Ureter (tissue), 1 donor: ENCODE measurements at places on chromosomes 12 and 14.

GRCh38 chr12:105888696-105889095 lies 250.1 kb downstream of the NUAK1 start:
- DNase-seq: no peak

- no peak for DNase-seq
Measured at GRCh38 chr12:85814071-85814470, 22.1 kb downstream of the RASSF9 start.

DNA sequence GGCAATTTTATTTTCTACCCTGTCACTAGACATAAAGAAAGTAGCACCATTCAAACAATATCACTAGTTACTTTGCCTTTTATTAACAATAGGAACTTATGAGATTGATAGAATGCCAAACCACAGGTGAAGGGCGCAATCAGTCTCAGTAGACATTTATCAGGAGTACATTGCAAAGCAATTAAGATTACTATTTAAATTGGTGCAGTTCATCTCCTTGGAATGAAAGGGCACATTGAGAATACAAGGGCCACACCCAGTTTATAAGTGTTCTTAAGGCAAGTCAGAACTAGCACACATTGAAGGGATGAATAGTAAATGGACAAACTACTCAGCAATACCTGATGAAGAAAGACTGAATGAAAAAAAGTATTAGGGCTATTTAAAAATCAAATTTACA lies 601.4 kb downstream of the C12orf50 start:
- DNase-seq: no peak

GRCh38 chr12:54026640-54027441 lies 1.4 kb upstream of the HOXC6 start:
- no peak for DNase-seq

- DNase-seq: no peak
Measured at GRCh38 chr12:68207276-68207675, 18.3 kb downstream of the IL26 start.

DNA sequence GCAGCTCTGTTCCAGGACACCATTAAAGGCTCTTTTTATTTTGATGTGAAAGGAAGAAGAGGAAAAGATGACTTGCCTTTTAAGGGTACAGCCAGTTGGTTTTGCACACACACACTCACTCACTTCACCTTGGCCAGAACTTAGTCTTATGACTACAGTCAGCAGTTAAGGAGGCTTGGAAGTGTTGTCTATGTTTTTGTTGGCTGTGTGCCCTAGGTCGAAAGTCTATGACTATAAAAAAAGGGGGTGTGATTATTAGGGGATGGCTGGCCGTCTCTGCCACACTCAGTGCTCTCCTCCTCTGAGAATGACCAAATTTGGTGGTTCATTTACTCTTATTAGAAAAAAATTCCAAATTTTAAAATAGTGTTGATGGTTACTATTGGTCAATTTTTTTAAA lies 139.5 kb upstream of the OTX2 start:
- DNase-seq: no peak

GRCh38 chr14:81311778-81312177 lies 88.3 kb downstream of the STON2 start:
- no peak for DNase-seq

DNA sequence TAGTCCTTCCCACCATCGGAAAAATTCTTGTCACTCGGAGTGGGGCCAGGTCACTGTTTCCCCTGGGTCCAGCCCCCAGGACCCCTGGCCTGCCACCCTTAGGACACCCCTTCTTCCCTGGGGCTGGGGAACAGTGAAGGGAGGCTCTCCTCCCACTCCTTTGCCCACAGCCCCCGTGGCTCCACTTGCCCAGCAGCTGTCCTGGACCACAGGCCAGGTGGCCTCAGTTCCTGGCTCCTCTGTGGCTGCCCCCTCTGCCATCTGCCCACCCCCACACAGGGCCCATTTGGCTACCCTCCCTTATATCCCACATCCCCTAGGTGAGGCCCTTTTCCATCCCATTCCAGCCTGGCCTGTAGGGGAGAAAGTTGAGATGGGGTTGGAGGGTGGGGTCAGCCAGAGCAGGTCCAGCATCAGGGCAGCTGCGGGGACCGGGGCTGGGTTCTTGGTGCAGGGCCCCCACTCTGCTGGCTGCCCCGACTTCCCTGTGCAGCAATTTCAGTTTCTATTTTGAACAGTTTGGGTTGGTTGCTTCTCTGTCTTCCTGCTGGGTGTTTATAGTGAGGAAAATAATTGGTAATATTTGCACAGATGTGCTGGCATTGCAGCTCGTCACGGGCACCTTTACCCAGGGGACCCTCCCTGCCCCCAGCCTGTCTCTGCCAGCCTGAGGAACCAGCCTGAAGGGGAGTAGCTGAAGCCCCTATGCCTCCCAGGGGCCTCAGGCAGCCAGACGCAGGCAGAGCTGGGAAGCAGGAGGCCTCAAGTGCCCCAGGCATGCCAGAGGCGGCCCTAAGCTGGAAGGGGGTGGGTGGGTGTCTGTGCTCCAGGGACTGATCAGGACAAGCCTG lies 23.4 kb downstream of the SYNDIG1L start:
- DNase-seq: no peak

DNA sequence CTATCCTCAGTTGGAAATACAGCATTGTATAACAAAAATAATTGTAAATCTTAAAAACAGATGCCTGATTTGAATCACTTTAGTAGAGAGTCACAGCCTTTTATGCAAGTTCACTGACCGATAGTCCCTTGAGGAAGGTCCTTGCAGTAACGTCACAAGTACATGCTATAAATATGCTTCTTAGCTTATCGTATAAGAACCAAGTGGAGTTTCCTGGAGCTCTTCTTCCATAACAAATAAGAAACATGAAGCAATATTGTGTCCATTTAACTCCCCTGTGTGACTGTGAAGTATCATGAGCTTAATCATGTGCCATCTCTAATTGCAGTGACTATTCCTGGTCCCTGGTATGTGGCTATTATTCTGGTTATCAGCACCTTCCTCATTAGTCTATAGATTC lies 107.9 kb downstream of the SLC38A4 start:
- no peak for DNase-seq

DNA sequence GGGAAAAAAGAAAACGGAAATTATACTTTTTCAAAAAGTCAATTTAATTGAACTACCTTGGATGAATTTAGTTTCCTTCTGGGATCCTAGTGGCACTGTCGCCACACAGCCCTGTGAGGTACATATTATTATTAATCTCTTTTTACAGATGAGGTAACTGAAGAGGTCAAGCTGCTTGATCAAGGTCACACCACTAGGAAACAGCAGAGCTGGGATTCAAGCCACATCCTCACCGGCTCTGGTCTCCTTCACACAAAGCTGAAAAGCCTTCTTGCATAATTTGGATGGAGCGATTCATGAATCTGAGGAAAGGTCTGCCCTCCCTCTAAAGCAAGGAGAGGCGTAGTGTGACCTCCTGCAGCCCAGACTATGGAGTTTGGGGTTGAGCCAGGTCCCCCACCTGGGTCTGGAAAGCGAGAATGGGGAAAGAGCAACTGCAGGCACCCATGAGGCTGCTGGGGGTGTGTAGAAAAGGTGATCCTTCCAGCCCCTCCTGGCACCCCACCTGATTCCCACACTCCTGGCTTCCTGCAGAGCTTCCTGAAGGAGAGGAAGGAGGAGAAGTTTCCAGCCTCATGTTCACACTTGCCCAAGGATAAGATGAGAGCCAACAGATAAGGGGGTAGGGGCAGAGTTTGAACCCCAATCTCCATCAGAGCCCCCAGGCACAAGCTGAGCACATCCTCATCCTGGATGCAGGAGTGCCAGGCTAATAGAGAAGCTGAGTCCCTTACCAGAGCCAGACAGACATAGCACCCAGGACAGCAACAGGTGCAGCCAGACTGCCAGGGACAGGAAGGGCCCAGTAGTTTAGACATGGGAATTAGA lies 3.9 kb upstream of the KRT79 start:
- DNase-seq: no peak

DNA sequence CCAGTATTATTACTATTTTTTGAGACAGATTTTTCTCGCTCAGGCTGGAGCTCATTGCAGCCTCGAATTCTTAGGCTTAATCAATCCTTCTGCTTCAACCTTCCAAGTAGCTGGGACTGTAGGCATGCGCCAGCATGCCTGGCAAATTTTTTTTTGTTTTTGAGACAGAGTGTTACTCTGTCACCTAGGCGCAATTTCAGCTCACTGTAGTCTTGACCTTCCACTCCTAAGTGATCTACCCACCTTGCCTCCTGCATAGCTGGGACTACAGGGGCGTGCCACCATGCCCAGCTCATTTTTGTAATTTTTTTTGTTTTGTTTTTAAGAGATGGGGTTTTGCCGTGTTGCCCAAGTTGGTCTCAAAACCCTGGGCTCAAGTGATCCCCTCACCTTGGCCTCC lies 15.2 kb downstream of the ERC1 start:
- no peak for DNase-seq

DNA sequence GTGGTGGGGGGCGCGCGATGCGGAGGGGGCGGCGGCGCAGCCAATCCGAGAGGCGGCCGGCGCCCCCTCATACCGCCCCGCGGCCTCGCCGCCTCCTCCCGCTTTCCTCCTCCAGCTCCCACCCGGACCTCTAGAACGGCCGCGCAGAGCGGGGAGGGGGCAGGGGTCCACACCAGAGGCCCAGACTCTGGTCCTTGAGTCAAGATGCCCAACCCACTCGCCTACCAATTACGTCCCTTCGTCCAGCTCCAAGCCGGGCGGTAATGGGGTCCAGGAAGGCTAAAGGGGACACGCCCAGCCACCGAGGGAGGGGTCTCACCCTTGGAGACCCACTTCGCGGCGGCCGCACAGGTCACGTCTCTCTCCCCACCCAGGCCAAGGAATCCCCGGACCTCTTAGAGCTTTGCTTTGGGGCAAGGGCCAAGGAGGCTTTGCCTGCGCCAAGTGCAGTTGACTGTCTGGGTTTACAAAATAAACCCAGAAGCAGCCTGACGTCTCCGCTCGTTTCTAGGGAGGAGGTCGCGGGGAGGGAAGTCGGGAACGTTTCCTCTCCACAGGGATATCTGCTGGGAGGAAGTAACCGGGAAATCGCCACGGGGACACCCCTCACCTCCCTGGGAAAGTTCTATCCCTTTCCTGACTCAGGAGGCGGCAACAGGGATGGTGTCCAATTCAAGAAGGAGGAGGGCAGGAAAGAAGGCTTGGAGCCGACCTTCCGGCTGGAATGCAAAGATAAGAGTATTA lies 394 bp upstream of the AMIGO2 start:
- peak; percentile 72 for DNase-seq

- no peak for DNase-seq
Measured at GRCh38 chr14:61718039-61718438, 22.7 kb downstream of the HIF1A start.
